ENCODE measurements at places on chromosomes 11 and 22. TPM values are rescaled to one million over a fixed set of nuclear protein-coding genes. Genes with fewer than 3 reads are reported as not detected.

Gene THAP12
- total RNA-seq, result 25.1 TPM

Gene OR8B8
- not detected for total RNA-seq

Gene VWCE
- total RNA-seq, result under 0.01 TPM

Gene OR4D5
- not detected for total RNA-seq

Gene VWA5A
- 4.7 TPM for total RNA-seq

Gene INPPL1
- total RNA-seq, result 27.4 TPM

Gene INS
- not detected for total RNA-seq

Gene DDT
- 58.9 TPM for total RNA-seq

Gene TSSK2
- total RNA-seq, result not detected

Gene TEX12
- not detected for total RNA-seq

Gene CNIH2
- total RNA-seq, result 0.54 TPM

Gene ATM
- total RNA-seq, result 54.4 TPM

Gene PKDREJ
- total RNA-seq, result not detected

Gene BID
- total RNA-seq, result 69.5 TPM

Gene MUC5B
- total RNA-seq, result not detected

Data from IMR-90 (cell line).